ENCODE measurements at places on chromosomes 11 and 22.

GRCh38 chr11:103633819-103634590 lies 402.4 kb upstream of the DDI1 start:
- no peak for DNase-seq

GRCh38 chr11:69635195-69635594 lies 5.8 kb upstream of the CCND1 start:
- no peak for DNase-seq

DNA sequence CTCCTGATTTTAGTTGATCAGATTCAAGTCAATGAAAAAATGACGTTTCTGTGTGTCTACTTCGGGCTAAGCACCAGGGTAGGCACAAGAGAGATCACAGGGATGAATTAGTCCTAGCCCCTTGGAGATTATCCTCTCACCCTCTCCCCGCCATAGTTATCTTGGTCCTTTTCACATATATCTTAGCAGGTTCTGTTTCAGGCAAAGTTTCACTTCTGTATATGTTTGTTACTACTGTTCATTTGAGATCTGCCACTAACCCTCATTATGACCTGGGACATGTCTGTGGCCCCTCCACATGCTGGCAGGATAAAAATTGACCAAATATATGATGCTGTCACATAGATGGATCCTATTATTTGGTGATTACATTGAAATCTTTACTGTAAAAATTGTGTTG lies 186.1 kb downstream of the AASDHPPT start:
- no peak for DNase-seq

GRCh38 chr22:37088108-37088605 lies 21.4 kb downstream of the TMPRSS6 start:
- no peak for DNase-seq

DNA sequence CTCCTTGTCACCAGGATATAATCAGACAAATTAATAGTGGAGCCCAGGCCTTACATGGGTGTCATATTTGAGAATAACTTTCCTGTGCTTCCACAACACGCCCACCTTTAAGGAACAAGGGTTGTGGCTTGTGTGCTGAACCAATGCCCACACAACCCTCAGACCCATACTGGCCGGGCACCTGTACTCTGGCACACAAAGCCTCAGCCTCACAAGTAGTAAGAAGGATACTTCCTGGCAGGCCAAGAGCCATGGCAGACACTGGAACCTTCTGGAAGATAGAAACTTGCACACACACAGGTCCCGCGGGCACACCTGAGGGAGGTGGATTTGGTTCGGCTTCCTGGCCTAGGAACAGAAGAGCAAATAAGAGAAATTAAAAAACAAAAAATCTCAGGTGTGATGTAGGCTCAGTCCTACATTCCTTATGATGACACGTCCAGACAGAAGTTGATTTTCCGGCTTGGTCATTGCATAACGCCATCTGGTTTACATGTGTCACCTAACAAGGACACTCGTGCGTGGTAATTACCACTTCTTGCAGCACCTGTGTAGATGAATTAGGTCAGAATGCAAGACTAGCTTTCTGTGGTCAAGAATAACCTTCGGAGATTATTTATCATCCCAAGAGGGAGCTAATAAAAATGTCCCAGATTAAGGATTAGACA lies 5.8 kb upstream of the BRD1 start:
- DNase-seq = no peak

DNA sequence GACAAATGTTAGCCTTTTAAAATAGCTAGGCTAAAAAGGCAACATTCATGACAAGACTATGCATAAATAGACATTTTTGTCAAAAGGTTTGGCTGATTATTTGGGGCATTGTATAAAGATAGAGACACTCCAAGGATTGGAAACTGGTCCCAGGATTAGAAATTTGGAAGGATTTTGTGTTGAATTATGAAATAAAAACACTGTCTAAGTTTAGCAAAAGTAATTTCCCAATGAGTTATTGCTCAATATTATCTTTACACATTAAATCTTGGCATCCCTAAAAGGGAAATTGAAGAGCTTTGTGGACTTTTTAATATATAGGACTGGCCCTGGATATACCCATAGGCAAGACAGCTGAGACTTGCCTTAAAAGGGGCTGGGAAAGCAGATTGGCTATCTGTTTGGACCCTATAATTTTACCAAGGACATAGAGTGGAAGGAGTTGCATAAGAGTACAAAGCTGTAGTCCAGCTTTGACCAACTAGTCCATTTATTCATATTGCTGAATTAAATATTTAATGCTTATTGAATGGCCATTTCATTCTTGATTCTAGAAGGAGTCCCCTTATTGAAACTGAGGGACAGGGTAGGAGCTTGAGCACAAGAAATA lies 382.7 kb downstream of the METTL15 start:
- DNase-seq = no peak

- no peak for DNase-seq
Observed at GRCh38 chr11:58531865-58532341, 24.0 kb upstream of the OR5B21 start.

- DNase-seq = no peak
Observed at GRCh38 chr22:18065256-18065655, 12.5 kb upstream of the PEX26 start.

DNA sequence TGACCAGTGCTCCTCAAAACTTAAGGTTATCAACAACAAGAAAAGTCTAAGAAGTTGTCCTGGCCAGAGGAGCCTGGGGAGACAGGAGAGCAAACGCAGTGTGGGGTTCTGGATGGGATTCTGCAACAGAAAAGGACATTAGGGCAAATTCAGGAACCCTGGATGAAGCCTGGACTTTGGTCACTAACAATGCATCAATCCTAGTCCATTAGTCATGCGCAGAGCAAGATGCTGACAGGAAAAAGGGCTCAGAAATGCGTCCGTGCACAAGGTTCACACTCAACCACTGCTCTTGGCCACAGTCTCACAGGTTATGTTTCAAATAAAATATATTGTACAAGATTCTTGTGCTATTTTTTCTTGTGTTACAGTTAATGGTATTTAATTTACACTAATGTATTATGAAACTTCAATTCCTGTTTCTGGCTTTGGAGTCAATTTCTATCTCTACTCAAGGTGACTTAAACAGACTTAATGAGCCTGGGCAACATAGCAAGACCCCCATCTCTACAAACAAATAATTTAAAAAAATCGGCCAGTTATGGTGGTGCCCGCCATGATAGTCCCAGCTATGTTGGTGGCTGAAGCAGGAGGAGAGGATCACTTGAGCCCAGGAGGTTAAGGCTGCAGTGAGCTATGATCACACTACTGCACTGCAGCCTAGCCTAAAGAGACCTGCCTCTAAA lies 13.6 kb downstream of the GNB1L start:
- DNase-seq = no peak

DNA sequence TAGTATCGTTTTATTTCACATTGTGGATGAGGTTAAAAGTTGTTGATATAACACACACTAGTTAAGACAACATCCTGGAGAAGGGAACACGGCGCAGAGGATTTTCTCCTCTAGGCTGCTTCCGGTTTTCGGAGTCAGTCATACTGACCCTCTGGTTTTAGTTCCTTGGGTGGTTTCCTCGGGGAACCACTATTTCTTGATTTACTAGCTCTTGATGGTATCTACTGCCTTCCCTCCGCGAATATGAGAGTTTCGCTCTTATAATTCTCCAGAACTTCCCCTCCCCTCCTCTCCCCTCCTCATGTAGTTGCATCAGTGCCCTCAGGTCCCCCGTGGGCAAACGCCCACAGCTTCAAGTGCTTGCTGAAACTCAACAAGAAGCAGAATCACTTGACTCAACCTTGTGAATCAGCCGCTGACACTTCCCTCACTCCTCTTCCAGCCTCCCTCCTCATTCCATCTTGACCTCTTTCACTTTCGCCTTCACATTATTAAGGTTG lies 15.9 kb upstream of the APOBEC3A start:
- no peak for DNase-seq

DNA sequence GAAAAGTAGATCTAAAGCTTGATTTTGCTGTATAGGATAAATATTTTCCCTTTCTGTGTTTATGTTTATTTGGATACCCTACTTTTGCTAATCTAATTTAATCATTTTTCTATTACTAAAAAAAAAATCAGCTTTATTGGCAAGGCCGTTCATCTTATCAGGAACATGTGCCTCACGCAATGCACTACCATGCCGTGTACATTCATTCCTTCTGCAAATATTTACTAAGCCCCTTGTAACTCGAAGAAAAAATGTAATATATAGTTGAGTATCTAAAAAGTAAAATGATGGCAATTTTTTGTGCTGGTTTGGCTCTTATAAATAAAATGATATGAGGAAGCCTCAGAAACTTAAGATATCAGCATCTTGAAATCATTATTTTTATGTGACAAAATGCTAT lies 8.9 kb downstream of the UVRAG start:
- no peak for DNase-seq

DNA sequence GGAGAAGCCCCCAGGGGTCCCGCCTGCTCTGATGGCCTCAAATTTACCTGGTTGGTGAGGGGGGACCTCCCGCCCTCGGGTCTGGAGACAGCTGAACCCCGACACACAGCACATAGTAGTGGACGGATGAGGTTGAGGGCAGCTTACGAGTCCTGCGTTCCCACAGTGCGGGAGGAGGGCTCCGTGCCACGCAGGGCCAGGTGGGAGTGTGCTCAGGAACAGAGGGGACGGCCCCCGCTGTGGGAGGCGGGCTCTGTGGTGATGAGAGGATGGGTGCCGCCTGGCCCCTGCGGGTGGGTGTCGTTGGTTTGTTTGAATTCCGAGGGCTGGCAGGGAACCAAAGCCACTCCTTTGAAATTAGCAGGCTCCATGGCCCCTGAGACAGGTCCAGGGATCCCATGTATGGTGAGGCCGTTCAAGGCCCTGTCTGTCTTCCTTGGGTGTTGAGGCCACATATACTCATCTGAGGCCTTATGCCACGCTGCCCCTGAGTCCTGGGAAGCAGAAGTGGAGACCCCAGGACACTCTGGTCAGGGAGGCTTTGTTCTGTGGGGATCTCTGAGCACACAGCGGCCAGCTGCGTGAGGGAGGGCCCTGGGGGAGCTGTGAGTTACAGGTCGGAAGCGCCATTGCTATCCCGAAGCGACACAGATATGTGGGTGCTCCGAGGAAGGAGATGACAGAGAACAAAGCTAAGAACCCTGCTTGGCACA lies 21.9 kb downstream of the NADSYN1 start:
- DNase-seq = no peak

DNA sequence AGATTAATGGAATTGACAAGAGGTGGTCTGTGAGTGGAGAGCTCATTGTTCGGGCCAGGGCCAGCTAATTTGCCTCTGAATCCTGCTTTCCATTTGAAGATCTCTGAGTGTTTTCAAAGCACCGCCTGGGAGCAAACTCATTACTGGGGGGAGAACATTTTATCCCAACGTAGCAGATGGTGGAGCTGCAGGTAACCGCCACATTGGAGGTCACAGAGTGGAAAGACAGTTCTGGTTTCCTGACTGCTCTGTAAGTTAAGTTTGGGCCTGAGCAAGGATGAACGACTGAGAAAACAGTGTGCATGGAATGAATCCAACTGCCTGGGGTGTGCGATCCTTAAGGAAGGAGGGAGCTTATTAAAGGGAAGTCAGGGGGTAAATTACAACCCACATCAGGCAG lies 30.5 kb downstream of the LMO2 start:
- no peak for DNase-seq

DNA sequence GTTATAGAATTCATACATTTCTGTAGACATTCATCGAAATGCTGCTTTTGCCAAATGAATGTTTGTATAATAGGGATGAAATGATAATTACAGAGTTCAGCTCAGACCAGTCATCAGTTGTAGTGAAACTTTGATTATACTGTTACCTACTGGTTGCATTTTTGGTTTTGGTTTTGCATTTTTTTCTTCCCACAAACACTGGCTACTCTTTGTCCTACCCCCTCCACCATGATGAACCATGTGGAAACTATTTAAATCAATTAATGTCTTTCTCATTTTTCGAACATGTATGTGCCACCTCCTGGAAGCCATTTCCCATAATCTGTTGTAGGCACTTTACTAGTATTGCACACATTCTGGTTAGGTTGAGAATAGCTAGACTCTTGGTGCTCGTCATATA lies 75.3 kb upstream of the MTNR1B start:
- no peak for DNase-seq

GRCh38 chr22:37659066-37659896 lies 758 bp downstream of the PDXP start:
- DNase-seq = no peak

- no peak for DNase-seq
Observed at GRCh38 chr22:22352371-22352999, 107.9 kb downstream of the VPREB1 start.

GRCh38 chr11:34599406-34599945 lies 21.4 kb upstream of the EHF start:
- DNase-seq = no peak

DNA sequence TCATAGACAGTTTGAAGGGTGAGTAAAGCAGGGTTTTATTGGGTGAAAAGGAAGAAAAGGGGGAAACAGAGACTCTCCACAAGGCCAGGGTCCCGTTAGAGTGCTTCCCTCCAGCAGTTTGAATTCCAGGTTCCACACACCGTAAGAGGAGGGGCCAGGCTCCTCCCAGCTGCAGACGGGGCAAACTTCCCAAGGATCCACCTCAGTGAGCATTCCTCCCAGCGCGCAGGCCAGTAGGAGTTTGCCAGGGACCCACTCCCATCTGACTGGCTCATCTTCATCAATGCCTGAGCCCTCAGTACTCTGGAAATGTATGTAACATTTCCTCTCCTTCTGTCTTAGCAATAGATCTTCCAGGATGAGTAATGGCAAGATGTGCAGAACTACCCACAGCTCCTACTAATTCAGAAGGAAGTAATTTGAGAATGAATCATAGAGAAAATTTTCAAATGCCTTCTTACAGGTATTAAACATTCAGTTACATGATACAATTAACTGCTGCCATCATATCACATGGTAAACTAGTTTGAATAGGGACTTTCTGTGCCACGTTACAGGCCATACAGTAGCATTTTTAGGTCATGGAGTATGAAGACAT lies 34.0 kb upstream of the TRPC6 start:
- no peak for DNase-seq

GRCh38 chr11:111542606-111543275 lies 2.2 kb downstream of the LAYN start:
- DNase-seq = no peak

DNA sequence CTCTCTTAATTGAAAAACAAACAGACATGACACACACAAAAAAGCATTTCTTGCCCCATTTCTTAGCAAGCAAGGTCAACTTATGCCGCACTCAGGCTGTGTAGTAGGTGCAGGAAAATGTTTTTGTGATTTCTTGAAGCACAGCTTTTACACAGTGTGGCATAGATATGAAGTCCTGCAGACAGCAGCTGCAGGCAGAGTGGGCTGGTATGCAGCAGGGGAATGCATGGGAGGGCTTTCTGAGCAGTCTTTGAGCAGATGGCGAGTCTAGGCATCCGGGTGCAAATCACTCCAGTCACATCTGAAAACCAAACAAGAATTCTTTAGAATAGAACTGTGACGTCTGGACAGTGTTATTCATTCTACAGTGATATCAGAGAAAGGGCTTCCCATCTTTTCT lies 87.5 kb downstream of the BLID start:
- no peak for DNase-seq

- no peak for DNase-seq
Observed at GRCh38 chr11:17386331-17387084, 2.0 kb downstream of the KCNJ11 start.

- DNase-seq = no peak
Observed at GRCh38 chr11:10941871-10942270, 84.0 kb upstream of the ZBED5 start.

- no peak for DNase-seq
Observed at GRCh38 chr11:75524665-75525432, 892 bp downstream of the GDPD5 start.
